ENCODE measurements at places on chromosomes 3 and 15.

DNA sequence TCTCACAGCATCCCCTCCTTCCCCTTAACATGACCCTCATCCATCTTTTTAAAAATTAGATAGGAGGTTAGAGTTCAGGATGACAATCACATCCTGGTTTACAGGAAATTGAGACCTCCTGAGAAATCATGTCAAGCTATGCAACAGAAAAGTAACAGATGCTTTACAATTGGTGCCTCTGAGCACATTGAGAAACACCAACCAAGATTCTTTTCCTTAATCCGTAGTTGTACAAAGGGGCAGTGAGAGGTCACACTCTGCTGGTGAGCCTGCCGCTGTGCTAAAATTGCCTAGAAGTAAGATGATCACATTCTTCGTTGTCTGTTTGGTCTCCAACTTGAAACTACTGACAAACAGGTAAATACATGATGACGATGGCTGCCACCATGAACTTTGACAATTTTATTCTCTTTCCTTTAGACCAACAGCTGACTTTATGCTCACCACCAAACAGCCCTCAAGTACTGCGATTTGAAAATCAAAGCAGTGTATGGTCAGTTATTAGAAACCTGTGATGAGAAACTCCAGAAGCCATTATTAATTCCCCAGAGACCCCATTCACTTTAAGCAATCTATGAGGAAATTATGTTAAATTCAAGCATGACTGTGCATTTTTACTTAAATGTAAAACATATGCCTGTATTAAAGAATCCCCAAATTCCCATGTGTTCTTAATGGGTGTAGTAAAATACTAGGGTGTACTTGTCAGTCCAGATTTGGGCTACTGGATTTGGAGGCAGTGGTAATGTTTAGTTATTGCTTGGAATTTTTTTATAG, 210.7 kb upstream of the UBE2E1 start:
- DNase-seq, result no peak

DNA sequence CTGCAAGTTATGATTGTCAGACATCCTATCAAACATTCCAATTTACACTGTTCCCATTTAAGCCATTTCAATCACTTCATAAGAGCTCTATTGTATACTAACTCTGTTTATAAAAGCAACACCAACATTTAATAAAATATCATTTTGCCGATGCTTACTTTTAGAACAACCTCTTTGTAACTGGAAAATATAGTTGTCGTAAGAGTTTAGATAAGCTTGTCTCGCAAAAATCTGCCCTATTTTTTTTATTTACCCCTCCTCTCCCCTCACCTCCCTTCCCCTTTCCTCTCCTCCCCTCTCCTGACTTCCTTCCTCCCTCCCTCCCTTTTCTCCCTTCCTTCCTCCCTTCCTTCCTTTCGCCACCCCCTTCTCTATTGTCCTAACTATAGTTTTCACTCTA, 105.7 kb upstream of the PEX5L start:
- no peak for DNase-seq

- no peak for DNase-seq
These were observed 199.6 kb downstream of the TJP1 start for GRCh38 chr15:29622637-29623036.

DNA sequence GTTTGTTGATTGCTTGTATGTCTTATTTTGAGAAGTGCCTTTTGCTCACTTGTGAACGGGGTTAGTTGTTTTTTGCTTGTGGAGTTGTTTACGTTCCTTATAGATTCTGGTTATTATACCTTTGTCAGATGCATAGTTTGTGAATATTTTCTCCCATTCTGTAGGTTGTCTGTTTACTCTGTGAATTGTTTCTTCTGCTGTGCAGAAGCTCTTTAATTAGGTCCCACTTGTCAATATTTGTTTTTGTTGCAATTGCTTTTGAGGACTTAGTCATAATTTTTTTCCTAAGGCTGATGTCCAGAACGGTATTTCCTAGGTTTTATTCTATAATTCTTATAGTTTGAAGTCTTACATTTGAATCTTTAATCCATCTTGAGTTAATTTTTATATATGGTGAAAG, 285.3 kb upstream of the GADL1 start:
- no peak for DNase-seq

- DNase-seq, result no peak
These were observed 26.5 kb upstream of the AADACL2 start for GRCh38 chr3:151707216-151707615.

- DNase-seq, result no peak
These were observed 39.6 kb downstream of the MLH1 start for GRCh38 chr3:37032961-37033360.
